Stimulated activated CD8-positive, alpha-beta memory T cell treated with anti-CD3 and anti-CD28 coated beads, Interleukin-2, amount 100 ng/mL, for 1 hour (primary cell): ENCODE measurements at places on chromosomes 6 and 20.

DNA sequence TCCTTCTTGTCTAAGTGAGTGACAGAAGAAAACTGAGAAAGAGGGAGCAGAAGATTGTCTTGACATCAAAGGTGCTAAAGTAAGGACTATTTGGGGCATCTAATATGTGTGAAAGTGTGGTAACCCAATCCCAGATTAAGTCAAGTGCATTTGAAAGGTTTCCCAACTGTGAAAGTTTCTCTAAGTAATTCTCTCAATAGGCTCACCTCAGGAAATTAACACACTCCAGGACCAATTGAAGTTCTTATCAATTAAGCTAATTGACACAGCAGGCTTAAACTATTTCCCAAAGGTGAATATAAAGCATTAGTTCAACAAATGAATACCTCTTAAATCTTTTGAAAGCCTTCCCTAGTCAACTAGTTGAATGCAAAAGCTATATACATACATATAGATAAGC, 212.8 kb upstream of the FUT9 start:
- DNase-seq, result no peak

- DNase-seq, result no peak
Observed at GRCh38 chr6:161486361-161487216, 212.7 kb upstream of the AGPAT4 start.

GRCh38 chr6:25165800-25166199, 113.4 kb upstream of the CARMIL1 start:
- no peak for DNase-seq

- no peak for DNase-seq
Observed at GRCh38 chr6:138113588-138114210, 6.5 kb upstream of the PERP start.

DNA sequence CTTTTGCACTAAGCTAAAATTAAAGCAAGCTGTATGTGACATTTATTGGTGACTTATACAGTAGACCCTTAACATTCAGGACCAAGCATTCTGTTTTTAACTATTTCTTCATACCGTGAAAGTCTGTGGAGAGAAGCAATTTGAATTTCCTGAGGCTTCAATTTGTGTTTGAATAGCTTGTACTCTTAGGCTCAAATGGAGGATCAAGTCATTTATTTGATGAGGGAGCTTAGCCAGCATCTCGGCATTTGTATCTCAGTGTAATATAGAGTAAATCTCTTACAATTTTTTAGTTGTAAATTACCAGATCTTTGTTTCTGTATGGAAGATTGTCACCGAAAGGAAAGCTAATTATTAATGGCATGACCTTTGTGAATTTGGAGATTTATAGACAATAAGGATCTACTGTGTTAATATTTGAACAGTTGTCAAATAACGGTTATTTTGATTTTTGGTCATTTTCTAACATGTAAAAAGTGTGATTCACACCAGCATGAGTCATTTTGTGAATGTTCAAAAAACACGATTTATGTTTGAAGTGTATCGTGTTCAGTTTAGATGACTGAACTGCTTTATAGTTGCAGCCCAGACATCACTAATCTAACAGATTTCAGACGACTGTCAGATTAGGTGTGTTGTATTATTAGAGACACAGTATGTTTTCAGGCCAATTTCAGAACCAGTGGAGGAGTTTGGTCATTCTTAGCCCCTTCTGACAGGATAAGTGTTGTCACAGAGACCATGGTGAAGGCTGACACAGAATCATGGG, 332.9 kb downstream of the CDKAL1 start:
- DNase-seq, result no peak

- DNase-seq, result no peak
Observed at GRCh38 chr6:1322696-1323219, 10.9 kb downstream of the FOXQ1 start.

DNA sequence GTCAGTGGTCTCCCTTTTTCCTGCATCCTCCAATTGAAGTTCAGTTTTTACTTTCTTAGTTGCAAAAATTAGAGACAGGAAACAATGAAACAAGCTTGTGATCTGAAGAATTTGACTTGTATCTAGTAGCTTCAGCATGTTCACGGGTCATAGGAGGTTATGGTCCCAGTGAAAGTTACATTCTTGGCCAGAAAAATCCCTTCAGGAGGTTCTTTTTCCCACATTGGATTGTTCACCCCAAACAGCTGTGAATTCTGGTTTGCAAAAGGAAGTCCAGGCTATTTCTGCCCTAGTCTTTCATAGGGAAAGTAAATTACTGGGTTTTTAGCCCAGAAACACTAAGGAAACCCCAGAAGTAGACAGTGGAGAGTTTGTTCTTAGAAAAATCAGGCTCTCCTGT, 8.1 kb downstream of the ANKS1A start:
- no peak for DNase-seq

DNA sequence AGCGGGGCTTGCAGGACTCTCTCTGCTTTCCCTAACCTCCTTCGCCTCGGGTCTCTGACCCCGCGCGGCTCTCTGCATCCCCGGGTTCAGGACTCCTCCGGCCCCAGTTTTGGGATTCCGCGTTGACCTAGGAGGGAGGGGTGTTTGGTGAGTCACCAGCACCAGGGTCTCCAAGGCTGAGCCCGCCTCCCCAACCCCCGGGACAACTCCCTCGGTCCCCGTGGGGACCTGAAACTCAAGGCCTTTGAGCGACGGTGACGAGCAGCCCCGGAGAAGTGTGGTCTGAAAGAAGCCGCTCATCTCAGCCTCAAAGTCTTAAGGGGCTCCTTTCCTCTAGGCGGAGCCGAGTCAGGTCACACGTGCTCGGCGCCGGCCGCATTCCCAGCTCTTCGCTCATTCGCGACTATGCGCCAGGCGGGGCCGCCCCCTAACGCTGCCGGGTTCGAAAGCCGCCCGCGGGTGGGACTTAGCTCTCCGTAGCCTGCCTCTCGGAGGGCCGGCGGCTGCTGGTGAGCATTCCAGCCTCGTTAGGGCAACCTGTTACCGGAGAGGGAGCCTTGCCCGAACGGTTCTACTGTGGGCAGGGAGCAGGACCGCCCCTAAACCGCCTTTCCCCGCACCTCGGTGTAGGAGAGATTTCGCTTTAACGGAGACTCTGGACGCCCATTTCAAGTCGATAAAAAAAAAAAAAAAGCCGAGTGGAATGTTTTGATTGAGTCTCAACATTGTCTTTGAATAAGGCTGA, 3.0 kb upstream of the PRDM13 start:
- DNase-seq, result no peak

DNA sequence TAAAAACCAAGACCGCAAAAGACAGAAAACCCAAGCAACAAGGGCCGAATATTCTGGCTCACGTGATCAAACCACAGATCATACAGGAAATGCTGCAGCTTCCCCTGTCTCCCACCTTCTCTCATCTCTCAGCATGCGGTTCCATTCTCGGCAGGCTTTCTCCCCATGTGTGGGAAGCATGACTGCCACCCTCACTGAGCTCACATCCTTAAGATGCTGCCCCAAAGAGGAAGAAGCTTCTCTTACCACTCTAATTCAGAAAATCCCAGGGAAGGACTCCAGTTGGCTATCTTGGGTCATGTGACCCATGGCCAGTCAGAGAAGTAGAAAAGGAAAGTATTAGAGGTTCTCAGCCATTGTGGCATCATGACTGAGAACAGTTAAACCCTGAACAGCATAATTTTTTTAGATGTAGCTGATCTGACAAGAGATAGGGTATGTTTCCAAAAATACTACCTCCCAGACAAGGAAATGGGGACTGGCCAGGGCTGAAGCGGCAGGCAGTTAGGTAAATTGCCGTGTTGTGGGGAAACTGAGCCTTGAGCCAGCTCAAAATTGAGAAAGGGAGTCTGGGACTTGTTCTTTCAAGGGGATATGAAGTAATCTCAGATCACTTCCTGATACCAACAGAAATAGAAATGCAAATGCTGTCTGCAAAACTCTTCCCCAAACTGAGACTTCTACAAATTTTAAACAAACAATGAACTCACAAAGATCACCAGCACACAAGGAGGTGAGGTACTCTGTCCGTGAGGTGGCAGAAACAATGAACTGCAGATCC, 37.1 kb upstream of the GRM4 start:
- DNase-seq, result peak; percentile 41

GRCh38 chr6:160945516-160946177, 45.9 kb upstream of the MAP3K4 start:
- no peak for DNase-seq

- no peak for DNase-seq
Observed at GRCh38 chr20:24827603-24828295, 121.3 kb upstream of the CST7 start.

DNA sequence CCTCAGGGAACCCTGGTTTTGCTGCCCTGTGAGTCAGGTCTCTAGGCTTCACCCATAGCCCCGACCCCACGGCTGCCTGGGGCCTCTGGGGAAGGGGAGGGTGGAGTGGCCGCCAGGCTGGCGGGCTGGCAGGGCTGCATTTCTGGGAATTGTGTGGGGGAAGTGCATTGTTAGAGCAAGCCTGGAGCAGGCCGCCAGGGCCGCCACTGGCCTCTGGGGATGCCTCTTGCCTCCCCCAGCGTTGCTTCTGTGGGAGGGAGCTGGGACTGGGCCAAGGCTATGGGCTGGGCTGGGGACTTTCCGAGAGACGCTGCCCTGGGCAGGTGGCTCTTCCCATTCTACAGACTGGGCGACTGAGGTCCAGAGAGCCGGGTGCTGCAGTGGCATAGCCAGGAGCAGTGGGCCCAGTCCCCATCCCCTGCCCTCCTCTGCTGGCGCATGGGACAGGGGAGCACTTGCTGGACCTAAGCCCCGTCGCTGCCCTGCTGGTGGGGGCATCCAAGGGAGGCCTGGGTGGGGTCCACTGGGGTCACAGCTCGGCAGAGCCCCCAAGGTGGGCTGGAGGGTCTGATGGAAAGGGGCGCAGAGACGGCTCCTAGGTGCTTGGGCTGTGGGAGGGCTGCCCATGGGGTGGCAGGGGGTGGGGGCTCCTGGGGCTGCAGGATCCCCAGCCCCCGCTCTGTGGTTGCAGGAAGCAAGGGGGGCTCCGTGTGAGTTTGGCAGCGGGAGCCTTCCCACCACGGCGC, 6.6 kb upstream of the SOX18 start:
- DNase-seq, result no peak

GRCh38 chr20:47799116-47799715, 13.9 kb upstream of the SULF2 start:
- DNase-seq, result no peak

DNA sequence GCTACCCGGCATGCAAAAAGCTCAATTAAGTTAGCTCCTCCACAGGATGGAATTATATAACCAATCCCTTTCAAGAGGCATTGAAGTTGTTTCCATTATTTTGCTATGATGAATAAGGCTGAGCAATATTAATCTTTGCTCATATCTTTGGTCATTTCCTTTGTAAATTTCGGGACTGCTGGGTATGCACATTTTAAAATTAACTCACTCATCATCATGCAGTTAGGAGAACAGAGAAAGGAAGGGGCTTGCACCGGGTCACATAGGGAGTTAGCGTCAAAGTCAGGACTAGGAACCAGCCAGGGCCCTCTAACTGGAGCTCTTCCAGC, 430 bp upstream of the FAM110A start:
- no peak for DNase-seq

DNA sequence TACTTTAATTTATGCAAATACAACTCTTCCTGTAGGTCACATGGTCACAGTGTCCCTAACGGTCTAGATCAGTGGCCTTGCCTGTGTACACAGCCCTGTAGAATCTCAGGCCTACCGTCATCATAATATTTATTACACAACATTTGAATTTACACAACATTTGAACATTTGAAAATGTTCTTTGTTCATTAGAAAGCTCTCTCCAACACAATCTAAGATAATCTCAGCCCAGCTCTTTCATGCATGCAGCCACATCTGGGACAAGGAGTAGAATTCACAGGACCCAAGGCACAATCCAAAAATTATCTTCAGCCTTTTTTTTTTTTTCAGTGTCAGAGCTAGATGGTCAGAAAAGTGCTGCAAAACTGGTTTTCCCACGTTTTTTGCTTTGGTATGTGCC, 892.8 kb downstream of the TFAP2A start:
- DNase-seq, result no peak

GRCh38 chr20:39004508-39004907, 42.4 kb downstream of the DHX35 start:
- no peak for DNase-seq

GRCh38 chr6:15524861-15525401, 137.9 kb downstream of the DTNBP1 start:
- no peak for DNase-seq

DNA sequence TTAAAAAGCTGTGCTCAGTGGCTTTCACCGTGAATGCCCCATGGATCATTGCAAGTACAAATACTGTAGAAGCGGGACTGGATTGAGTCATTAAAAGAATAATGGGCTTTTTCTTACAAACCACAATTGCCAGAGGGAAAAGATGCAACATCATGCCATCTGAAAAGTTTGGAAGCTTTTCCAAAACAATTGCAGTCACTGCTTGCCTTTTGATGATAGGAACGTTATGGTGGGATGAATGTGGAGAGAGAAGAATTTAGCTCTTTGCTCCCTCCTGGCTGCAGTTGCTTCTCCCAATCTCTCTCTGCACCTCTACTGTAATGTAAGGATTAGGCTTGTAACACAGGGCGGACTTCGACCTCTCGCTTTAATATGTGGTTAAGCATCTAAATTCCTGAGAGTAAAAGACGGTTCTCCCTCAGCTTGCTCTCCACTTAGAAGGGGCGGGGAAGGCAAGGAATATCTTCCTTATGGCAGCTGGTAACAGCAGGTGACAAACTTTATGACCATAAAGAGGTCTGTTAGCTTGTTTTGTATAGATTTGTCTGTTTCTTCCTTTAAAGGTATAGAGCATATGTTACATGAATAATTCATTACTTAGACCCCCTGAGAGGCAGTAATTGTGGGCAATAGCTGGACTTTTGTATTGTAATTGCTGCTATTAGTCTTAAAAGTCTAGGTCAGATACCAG, 376.1 kb downstream of the UTRN start:
- DNase-seq, result no peak

GRCh38 chr6:162438980-162439379, 288.6 kb downstream of the PRKN start:
- no peak for DNase-seq

GRCh38 chr6:114824409-114824808, 481.6 kb upstream of the HS3ST5 start:
- DNase-seq, result no peak

DNA sequence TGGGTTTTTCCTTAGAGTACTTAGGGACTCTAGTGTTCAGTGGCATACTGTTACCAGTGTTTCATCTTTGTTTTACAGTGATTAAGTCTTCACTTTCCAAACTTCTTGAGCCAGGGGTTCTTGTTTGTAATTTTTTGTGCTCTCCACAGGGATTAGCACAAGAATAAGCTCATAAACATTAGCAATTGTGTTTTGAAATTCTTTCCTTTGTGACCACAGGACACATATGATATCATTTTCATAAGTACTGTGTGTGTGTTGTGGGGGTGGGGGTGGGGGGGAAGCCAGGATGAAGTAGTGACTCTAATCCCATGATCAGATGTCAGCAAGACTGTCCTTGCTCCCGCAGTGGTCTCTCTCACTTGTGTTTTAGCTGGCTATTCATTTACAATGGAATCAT, 101.5 kb upstream of the SCP2D1 start:
- DNase-seq, result no peak

DNA sequence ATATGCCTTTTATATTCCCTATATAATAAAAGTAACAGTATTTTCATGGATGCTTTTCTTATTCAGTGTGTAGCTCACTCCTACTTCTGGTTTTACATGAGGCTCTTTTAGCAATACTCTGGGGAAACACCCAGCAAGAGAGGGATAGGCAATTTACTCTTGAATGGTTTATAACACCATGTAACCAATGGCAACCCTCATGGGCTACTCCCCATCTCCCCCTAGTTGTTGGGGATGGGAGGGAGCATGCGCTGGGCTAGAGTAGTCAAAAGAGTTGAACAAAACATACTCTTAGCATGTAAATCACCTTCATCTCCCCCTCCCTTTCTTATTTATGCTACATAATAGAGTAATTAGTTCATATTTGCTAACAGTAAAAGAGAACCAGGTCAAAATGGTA, 140.1 kb upstream of the LRFN2 start:
- DNase-seq, result no peak

GRCh38 chr20:38227420-38228360, 32.8 kb downstream of the KIAA1755 start:
- no peak for DNase-seq
